ENCODE measurements at places on chromosomes 2 and 18.

DNA sequence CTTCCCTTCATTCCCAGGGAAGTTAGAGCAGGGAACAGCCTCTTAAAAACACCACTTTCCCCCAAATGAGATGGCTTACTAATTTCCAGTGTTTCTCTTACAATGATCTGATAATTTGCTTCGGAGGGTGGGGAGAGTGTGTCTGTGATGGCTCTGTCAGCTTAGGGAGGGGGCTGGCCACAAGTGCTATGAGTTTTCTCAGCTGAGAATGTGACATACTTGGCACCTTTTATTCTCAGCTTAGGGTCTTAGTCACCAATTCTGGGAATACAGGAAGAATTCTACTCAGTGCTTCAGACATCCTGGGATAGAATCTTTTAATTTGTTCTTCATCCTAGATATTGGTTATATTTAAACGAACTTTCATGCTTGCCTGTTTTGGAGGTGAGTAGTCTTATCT, 64.4 kb downstream of the AOX1 start:
- no peak for DNase-seq

DNA sequence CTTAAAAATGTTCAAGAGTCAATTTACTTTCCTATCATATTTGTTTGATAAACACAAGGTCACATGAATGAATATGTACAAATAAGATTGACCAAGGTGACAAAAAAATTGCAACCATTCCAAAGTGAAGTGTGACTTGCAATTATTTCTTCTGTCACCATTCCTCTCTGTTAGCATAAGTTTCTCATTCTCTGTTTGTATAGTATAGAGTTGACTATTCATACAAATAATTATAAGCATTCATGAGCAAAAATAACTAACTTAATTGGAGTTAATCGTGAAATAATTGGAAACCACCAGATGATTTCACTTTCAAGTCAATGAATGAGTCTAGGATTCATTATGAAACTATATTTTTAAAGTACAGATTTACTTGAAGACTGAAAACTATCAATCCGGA, 42.1 kb downstream of the PGAP1 start:
- DNase-seq: no peak

- DNase-seq: no peak
These were observed 24.7 kb upstream of the ALLC start for GRCh38 chr2:3633089-3633981.

GRCh38 chr2:182428476-182428875, 1.6 kb upstream of the PDE1A start:
- DNase-seq: no peak

- DNase-seq: no peak
These were observed 165.8 kb downstream of the RPIA start for GRCh38 chr2:88857274-88857741.

GRCh38 chr2:102621630-102622029, 2.3 kb downstream of the SLC9A2 start:
- DNase-seq: no peak

DNA sequence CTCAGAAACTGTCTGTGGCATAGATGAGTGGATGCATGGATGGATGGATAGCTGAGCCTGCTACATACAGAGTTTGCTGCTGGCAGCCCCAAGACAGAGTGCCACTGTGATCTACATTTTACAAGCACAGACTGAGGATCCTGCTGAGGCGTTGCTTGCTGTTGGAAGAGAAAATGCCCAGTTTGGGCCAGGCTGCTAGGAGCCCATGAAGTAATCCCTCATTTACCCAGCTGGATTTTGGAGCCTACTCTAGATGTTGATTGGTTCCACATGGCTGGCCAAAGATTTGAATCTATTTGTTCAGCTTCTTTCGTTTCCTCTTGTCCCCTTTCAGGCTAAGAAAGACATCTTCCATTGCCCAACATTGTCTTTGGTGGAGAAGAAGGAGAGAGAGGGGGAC, 261.3 kb downstream of the CLIP4 start:
- DNase-seq: no peak

DNA sequence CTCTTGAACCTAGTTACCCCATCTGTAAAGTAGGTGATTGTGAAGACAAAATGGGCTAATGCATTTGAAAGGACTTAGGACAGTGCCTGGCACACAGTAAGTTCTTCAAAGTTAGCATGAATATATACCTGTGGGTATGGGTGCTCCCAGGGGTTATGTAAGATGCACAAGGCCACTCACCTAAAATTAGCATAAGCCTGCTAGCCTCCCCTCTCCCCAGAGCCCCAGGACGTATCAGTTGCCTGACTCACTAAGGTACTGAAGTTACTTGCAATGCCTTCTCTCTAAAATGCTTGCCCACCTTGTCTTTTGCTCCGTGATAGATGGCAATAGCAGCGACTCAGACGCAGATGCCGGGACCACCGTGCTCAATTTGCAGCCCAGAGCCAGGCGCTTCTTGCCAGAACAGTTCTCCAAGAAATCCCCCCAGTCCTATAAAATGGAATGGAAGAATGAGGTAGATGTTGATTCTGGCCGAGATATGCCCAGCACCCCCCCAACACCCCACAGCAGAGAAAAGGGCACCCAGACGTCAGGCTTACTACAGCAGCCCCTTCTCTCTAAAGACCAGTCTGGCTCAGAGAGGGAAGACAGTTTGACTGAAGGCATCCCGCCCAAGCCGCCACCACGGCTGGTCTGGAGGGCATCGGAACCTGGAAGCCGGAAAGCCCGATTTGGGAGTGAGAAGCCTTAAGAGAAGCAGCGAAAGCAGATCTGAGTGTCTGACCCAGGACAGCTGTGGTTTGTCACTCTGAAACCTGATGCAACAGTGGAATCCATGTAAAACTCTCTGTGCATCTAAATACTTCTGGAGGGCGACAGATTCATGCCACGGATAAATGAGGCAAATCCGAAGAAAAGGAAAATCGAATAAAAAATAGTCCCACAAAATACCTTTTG, 53.8 kb upstream of the TMEM182 start:
- DNase-seq: no peak

- DNase-seq: no peak
These were observed 2.8 kb downstream of the SP9 start for GRCh38 chr2:174337337-174338146.

- no peak for DNase-seq
These were observed 44.3 kb upstream of the AGAP1 start for GRCh38 chr2:235449568-235449967.

- no peak for DNase-seq
These were observed 15.2 kb downstream of the GALNT3 start for GRCh38 chr2:165778653-165779451.

- no peak for DNase-seq
These were observed 494.5 kb downstream of the RNF144A start for GRCh38 chr2:7411691-7412090.
